ENCODE measurements at places on chromosomes 16 and 17.

- DNase-seq = no peak
Measured at GRCh38 chr17:49519781-49520180, 24.7 kb downstream of the NGFR start.

DNA sequence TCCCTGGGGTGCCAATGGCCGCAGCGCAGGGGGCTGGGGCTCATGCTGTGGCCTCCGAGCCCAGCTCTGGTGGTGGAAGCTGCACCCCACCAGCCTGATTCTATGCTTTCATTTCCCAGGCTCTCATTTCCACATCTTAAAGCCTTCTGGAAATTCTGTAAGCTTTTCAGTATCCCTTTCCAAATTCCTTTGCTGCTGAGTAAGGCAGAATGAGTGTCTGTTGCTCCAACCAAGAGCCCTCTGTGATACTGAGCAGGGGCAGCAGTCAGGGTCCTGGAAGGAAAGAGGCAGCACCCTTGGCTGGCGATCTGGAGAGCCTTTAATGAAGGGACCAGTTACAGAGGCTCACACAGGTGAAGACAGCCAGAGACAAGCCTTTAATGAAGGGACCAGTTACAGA is 79.5 kb upstream of the FOXF1 start:
- no peak for DNase-seq

DNA sequence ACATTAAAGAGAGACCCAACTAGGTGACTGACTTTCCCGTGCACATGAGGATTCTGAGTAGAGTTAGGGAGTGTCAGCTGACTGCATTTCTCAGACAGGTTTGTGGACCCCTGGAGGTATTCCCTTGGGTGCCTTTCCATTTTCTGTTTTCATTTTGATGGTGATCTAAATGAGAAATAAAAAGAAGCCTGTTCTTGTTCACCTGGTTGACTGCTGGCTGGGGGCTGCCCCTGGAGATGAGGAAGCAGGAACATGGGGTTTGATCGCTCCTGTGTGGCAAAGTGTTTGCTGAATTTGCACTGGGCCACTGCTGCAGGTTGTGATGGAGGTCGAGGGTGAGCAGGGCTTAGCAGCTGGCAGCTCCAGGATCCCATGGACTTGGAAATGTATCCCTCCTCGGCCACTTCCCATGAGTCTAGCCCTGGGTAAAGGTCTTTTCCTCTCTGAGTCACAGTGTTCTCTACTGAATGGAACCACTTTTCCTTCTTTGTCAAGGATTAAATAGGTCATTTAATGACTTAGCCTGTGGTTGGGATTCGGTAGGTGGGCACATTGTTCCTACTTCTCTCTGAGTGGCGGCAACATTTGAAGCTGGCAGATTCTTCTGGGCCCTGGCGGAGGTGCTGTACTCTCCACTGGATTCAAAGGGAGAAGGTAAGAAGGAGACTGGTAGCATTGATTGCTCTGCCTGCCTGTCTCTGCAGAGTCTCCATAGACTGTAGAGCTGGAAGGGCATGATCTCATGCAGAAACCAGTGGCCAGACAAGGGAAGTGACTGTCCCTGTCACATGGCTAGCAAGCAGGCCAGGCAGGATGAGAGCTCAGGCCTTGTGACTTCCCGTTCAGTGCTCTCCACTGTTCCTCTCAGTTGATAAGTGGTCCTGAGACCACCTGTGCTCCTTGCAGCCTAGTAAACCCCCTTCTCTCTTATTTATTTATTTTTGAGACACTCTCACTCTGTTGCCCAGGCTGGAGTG is 17.9 kb downstream of the SNX29 start:
- peak; percentile 6 for DNase-seq

GRCh38 chr16:23408242-23408822 is 44.7 kb downstream of the COG7 start:
- no peak for DNase-seq

DNA sequence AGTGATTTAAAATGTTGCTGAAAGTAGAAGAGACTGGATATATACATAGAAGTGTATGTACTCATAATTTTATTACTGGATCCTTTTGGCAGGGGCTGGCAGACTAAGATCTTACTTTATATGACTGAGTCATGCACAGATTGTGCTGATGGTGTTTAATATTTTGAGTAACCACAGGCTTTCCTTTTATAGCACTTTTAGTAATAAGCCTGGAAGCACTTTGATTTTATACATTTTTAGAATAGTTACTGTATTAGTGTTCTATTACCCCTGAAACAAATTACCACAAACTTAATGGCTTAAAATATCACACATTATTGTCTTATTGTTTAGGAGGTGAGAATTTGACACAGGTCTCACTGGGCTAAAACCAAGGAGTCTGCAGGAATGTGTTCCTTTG is 113.4 kb upstream of the CDH8 start:
- DNase-seq = no peak

- DNase-seq = no peak
Measured at GRCh38 chr17:28747801-28748750, 4.3 kb downstream of the TRAF4 start.

GRCh38 chr16:50081428-50082018 is 15.8 kb downstream of the HEATR3 start:
- no peak for DNase-seq

DNA sequence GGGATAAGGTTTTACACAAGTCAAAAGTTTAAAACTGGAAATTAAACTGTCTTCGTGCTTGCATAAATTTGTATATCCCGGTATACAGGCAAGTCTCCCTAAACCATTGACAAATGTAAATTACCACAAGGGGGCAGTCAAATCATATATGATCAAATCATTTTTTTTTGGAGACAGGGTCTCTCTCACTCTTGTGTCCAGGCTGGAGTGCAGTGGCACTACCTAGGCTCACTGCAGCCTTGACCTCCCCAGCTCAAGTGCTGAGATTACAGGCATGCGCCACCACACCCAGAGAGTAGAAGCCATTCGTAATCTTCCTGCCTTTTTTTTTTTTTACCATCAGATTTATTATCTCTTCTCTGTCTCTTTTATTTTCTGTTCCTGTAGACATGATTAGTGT is 18.5 kb downstream of the TOP2A start:
- DNase-seq = peak; percentile 61

- DNase-seq = no peak
Measured at GRCh38 chr17:70357190-70357589, 187.9 kb downstream of the KCNJ2 start.

GRCh38 chr16:17168181-17168580 is 302.6 kb downstream of the XYLT1 start:
- DNase-seq = no peak

All from immature natural killer cell (primary cell).